ENCODE measurements at places on chromosomes 5 and 9.

DNA sequence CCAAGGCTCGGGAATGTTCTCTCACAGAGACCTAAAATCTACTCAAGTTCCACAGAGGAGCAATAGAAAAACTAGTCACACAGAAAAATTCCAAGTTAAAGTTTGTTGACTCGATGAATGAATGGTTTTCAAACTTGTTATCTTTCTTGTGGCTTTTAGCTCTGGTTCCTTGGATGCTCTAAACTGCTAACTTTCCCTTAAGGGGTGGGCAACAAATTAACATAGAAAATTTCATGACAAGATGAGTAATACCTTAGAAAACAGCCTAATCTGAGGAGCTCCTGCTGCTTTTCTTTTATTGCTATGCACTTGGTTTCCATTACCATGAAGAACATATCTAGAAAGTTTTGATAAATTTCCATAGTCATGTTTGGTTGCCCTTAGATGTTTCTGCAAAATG is 100.2 kb upstream of the CCDC112 start:
- DNase-seq: no peak

DNA sequence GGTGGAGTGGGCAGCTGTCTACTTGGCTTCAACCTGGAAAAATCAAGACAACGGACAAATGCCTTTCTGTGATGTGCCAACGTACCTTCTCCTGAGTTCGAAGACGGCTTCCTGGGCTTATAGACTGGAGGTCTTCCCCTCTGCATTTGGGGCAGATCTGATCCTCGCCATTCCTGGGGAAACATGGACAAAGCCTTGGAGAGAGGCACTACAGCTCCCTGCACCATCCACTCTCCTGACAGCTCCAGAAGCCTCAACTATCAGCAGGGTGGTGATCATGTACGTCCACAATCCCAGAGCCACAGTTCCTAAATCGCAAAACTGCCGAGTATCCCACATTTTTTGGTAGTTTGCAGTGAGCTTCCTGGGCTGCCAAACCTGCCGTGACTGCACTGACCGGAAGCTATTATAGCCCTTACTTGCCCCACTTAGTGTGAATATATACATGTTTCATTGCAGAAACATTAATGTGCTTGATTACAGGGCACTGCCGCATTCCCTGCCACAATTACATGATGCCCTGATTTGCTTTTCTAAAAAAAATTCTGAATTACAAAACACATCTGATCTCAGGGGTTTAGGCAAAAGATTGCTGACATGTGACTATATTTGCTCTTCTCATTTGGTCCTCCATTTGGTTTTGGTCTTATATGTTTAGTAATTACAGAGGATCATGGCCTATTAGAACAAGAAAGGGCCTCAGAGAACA is 2.8 kb downstream of the TRAF1 start:
- no peak for DNase-seq

DNA sequence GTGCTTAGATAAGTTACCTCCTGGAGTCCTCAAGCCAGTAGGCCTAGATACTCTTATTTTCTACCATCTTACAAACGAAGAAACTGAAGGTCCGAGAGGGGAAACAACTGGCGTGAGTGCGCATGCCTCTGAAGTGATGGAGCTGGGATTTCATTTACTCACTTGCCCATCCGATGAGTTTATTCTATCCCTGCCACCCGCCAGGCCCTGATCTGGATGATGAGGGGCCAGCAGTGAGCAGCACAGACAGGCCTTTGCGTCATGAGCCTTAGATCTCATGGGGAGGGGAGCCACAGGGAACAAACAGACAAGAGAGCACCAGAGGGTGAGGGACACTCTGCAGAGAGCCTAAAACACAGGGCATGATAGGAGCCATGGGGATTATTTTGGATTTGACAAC is 34.1 kb upstream of the SLC2A8 start:
- DNase-seq: no peak

DNA sequence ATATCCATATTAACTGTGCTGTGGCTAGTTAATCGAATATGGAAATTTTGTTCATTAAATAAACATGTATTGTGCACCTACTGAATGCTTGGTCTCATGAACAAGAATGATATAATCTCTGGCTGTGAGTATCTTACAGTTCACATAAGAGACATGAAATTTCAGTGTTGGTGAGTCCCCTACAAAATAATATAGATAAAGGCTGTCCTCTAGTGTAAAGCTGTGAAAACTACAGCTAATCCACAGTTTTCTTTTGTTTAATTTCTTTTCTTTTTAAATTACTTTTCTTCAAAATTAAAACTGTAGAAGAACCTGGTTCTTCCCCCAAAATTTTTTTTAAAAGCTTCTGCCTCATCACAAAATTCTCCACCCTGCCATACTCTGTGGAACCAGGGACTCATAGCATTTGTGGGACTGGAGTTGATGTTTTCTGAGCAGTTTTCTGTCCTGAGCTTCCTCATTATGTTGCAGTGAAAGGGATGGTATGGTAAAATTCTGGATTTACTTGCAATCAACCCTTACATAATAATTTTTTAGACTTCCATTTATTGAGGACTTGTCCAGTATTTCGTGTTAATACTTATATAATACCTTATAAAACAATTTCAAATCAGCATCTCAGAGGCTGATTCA is 135.0 kb downstream of the STK32A start:
- DNase-seq: no peak

GRCh38 chr9:77022783-77023440 is 3.5 kb downstream of the FOXB2 start:
- no peak for DNase-seq

All from activated CD8-positive, alpha-beta memory T cell treated with anti-CD3 and anti-CD28 coated beads for 1 hour (primary cell).